Naive thymus-derived CD8-positive, alpha-beta T cell (primary cell): ENCODE measurements at places on chromosomes 2 and 18.

- no peak for DNase-seq
Observed at GRCh38 chr2:85439025-85439472, 20.5 kb downstream of the SH2D6 start.

DNA sequence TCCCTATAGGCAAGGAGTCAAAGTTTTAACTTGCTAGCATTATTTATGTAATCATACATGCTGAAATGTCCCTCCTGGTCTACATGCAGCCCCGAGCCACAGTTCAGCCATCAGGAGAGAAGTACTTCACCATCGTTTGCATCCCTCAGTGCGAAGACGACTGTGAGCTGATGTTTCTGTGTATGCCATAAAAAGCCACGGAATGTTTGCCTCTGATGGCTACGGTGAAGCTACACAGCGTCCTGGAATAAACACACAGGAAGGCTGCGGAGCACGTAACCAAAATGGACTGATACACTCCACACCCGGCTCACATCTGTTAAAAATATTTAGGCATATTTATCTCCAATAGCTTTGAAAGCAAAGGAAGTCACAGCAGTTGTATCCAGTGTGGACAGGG lies 4.3 kb upstream of the SALL3 start:
- no peak for DNase-seq

GRCh38 chr2:43105586-43106558 lies 120.5 kb downstream of the ZFP36L2 start:
- no peak for DNase-seq

GRCh38 chr2:234136461-234136860 lies 86.0 kb downstream of the SPP2 start:
- DNase-seq: no peak

DNA sequence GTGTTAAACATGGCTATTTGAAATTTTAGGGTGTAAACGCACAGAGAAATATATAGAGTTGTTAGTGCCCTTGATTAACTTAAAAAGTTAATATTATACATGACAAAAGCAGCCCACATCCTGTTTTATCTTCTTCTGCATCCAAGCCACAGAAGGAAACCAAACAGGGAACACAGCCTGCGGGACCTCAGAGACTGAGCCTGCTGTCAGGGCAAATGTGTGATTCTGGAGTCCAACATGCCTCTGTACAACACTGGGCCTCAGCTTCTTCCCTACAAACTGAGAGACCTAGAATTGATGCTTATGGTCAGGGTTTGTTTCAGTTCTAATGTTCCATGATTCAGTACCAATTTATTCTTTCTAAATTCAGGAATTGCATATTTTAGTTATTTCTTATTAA lies 404.7 kb downstream of the FBXO15 start:
- no peak for DNase-seq

- no peak for DNase-seq
Observed at GRCh38 chr2:225667445-225667844, 267.9 kb downstream of the NYAP2 start.

- no peak for DNase-seq
Observed at GRCh38 chr2:8488001-8488738, 193.7 kb upstream of the ID2 start.

- no peak for DNase-seq
Observed at GRCh38 chr18:59957957-59958356, 58.2 kb downstream of the PMAIP1 start.
